ENCODE measurements at places on chromosomes 2 and 18. TPM values are rescaled to one million over a fixed set of nuclear protein-coding genes. Genes with fewer than 3 reads are reported as not detected.

Gene ELP2
- polyA plus RNA-seq: 150 TPM

Gene SYT4
- polyA plus RNA-seq: 0.38 TPM

GRCh38 chr2:40431600-40431955 lies 20.3 kb downstream of the SLC8A1 start:
- no peak for DNase-seq

Gene GRHL1
- polyA plus RNA-seq: 7.2 TPM

DNA sequence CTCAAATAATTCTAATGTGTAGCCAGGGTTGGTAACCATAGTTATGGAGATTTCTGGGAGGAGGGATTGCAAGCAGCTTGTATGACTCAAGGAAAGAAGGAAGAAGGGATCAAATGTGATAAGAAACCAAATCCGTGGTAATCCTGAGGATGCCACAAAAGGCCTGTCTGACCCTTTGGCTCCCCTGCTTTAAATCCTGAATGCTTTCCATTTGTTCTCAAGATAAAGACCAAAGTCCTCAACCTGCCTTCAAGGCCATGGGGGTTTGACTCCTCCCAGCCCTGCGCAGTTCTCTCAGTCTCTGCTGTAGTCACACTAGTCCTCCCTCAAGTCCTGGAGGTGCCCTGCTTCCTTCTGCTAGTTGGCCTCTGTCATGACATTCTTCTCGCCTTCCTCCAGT lies 74.0 kb downstream of the SUMO1 start:
- DNase-seq: no peak

GRCh38 chr2:170505631-170506275 lies 209.4 kb upstream of the SP5 start:
- DNase-seq: no peak

DNA sequence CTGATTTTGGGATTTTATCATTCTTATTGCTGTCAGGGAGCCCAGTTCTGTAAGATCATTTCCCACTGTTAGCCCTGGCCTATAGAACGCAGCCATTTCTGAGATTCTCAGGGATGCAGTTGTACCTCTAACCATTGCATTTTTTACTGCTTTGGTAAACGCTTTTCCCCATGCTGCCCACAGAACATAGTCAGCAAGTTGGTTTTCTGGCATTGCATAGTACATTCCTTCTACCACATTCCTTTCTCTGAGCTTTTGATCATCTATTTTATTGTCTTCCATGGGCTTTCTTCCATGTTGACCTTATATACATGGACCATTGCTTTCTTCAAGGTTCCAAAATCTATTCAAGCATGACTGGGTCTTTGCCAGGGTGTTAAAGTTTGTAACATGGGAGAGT lies 86.8 kb upstream of the ST6GAL2 start:
- DNase-seq: no peak

Gene MERTK
- 22.9 TPM for polyA plus RNA-seq

DNA sequence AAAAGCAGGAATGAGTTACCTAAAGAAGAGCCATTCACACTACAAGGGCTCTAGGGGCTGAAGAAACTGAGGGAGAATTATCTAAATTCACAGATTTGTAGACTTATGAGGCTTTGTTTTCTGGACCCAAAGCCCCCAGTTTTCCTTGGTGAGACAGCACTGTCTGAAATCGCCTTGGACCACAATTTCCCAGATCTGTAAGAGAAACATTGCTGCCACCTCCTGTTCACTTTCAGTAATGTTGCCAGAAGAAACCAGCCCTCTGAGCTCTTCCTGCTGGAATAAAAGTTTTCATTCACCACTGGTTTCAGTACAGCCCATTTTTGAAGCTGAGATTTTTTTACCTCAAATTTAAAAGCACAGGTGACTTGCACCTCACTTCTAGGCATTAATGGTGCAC lies 169.2 kb downstream of the CDH20 start:
- DNase-seq: peak; percentile 71

Gene CXCR1
- not detected for polyA plus RNA-seq

DNA sequence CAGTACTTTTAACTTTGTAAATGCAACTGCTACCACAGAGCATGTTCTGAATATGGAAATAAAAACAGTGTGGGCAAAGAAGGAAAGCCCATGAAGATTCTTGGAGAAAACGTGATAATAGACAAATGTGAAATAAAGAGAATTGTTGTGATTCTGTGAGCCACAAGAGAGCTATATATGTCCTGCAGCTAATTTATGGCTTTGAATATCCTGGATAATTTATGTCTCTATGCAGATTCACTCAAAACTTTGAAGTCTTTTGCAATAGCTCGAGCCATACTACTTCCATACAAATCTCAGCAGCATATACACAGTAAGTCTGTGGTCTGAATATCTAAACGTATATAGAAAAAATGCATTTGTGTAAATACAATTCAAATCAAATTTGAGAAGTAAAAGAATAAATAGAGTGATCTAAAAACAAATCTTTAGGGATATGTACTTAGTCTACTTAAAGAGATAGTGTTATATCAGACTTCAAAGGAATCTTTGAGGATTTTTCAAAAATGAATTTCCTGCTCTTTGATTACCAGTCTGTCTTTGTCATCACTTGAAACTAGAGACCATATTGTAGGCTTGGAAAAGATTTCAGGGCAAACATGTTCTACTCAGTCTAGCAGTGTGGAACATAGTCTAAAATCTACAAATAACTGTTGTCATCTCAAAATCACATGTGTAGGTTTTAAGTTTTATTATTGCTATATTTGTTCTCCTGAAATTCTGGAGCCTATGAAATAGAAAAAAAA lies 107.1 kb downstream of the CSRNP3 start:
- no peak for DNase-seq

- DNase-seq: no peak
These were observed 53.3 kb upstream of the COL5A2 start for GRCh38 chr2:189232759-189233406.

GRCh38 chr18:13470516-13471197 lies 252.1 kb downstream of the LDLRAD4 start:
- DNase-seq: no peak

DNA sequence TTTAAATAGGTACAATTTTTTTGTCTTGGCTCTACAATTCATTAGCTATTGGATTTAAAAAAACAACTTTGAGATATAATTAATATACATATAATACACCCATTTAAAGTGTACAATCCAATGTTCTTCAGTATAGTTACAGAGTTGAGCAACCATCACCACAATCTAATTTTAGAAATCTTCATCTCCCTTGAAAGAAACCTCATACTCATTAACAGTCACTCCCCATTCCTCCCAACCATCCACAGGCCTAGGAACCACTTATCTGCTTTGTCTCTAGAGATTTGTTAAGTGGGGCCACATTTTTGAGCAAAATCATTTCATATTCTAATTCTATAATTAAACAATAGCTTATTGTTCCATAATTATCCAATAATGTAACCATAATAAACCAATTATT lies 32.6 kb downstream of the MRPL33 start:
- DNase-seq: no peak

DNA sequence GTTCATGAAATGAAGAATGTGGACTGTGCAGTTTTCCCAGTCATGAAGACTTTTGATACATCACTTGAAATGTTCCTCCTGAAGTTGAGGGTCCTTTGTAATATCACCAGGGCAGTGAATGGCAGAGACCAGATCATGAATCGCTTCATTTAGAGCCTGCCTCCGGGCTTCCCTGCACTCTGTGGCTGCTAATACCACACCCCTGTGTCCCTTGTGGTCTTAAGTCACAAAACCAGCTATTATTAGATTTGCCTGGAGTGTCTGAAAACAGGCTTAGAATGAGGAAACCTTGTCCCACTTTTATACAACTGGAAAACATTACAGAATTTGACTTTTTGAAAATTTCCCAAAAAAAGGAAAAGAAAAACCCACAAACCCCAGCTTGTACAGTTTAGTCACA lies 147.9 kb downstream of the MGAT5 start:
- DNase-seq: no peak

Gene POTEC
- 0.03 TPM for polyA plus RNA-seq

GRCh38 chr2:8118940-8119781 lies 562.7 kb upstream of the ID2 start:
- DNase-seq: no peak

Gene ANKRD29
- polyA plus RNA-seq: 0.93 TPM

DNA sequence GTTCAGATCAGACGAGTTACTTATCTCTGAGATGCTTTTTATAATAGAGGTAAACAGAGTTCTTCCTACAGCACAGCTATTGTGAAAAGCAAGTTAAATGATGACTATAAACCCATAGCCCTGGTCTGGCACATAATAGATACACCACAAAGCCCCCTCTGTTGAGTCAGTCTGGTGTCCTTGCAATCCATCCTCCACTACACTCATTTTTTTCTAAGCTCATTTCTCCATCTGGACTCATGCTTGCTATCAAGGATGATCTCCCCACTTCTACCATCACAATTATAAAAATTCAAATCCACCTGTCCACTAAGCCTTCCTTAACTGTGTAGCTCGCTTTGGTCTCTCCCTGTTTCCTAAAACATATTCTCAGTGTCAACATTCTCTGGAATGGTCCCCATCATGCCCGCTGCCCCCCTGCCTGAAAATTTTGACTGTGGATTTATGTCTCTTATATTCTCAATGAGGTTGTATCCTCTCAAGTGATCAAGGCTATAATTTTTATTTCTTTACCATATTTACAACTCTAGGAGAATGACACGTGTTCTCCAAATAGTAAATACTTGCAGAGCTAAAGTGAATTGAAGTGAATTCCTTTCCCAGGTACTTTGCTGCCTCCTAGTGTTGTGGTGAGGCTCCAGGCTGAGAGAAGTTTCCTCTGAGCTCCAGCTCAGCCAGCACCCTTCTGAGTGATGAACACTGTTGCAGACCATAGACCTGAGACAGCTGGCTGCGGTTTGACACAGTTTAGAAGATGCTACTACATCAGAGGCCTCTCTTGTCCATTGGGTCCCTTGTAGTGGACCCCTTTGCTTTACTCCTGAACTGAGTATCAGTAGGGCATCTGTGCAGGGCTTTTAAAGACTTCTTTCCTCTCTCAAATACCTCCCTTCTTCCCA lies 108.7 kb downstream of the DPP10 start:
- DNase-seq: peak; percentile 55

DNA sequence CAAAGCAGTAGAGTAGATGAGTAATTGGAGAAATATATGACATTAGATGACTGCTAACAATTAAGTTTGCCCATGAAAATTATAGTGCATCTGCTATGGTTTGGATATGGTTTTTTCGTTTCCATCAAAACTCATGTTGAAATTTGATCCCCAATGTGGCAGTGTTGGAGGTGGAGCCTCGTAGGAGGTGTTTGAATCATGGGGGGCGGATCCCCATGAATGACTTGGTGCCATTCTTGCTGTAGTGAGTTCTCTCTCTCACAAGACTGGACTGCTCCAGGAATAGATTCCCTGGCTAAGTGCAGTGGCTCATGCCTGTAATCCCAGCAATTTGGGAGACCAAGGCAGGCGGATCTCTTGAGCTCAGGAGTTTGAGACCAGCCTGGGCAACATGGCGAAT lies 9.7 kb upstream of the CUL3 start:
- no peak for DNase-seq

DNA sequence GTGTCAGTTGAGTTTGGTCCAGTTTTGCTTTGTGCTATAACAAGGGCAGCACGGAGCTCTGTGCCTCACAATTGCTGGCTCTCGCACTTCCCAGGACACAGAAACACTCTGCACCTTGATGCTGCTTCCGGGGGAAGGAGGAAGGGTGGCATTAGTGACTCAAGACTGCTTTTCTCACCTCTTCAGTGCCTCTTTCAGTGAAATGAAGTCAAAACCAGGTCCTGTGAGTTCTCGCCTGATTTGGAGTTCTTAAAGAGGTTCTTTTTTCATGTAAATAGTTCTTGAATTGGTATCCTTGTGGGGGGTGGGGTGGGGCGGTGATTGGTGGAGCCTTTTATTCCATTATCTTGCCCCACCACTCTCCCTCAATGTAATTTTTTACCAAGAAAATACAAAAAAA lies 91.5 kb upstream of the MYT1L start:
- DNase-seq: no peak

Gene PMAIP1
- 3.6 TPM for polyA plus RNA-seq

DNA sequence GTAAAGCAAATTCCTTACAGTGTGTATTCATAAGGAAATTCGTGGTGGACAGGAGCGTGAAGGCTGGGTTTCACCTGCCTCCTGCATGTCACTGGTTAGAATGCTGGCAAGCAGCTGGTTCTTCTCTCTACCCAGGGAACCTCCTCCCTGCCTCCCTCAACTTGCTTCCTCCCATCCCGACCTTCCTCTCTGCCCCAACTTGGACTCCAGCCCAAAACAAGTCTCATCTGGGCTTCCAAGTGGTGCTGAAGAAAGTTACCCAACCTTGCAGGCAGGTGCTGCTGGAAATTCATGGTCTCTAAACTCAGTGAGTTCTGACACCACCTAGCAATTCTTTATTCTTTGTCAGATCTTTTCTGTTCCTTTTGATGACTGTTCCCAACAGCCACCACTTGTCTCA lies 184.5 kb downstream of the BCL2 start:
- no peak for DNase-seq

Gene DAPL1
- polyA plus RNA-seq: 37.6 TPM

DNA sequence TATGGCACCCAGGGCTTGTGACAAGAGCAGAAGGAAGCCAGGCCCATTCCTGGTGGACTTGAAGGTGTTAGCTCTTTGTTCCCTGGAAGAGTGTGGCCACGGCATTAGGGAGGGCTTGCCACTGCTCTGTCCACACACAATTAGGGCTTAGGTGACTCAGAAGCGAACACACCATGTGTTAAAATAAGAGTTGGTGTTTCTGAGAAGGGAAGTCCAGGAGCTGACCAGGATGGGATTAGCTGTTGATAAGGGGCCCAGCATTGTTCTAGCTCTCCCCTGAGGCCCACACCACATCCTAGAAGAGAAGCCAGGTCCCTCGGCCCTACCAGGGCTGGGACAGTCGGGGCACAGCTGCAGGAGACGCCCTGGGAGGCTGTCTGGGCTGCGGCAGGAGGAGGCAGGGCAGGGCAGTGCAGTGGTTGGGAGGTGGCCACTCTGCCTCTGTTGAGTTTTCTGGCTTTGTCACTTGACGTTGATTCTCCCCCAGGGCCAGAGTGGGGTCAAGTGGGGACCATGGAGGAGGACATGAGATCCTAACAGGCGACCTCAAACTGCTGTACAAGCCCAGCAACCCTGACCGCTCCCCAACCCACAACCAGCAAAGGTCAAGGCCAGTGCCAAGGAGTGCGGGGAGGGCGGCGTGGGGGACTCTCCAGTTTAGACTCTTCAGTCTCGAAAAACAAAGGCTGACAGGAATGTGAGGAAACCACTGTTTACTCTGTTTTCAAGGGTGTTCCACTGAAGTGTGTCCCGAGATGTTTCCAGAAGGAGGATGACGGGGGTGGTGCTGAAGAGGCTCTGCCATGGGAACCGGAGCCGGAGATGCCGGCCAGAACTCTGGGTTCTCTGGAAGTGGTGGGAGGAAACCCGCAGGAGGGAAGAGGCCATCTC lies 16.8 kb downstream of the GNLY start:
- DNase-seq: no peak

Gene HOXD9
- 84.0 TPM for polyA plus RNA-seq

GRCh38 chr2:32482471-32482870 lies 125.6 kb downstream of the BIRC6 start:
- DNase-seq: no peak

GRCh38 chr2:68250196-68250595 lies 2.1 kb downstream of the PPP3R1 start:
- no peak for DNase-seq

Gene KLHL41
- polyA plus RNA-seq: 1.9 TPM

GRCh38 chr2:177730363-177730762 lies 337.8 kb downstream of the AGPS start:
- no peak for DNase-seq
